ENCODE measurements at places on chromosomes 4 and X.

DNA sequence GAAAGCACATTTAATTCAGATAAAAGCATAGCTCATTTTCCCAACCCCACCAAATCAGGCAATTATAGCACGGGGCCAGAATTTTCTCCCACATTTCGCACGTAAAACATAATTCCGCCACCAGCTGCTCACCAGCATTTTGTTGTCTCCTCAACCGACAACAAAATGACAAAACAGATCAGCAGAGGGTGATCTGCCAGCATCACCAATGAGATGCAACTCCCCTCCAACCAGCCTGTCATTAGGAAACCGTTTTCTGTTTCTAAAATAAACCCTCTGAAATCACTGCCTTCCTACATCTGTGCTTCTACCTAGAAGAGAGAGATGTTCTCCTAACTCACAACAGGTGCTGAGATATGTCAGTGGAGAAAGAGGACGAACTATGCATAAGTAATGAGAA lies 654.8 kb upstream of the CPEB2 start:
- DNase-seq, result no peak

GRCh38 chrX:24920769-24921168 lies 95.0 kb downstream of the ARX start:
- DNase-seq, result no peak

GRCh38 chr4:151218343-151218742 lies 58.6 kb upstream of the PRSS48 start:
- DNase-seq, result no peak

GRCh38 chr4:184850018-184850417 lies 24.2 kb upstream of the ACSL1 start:
- DNase-seq, result no peak

- no peak for DNase-seq
These were observed 126.7 kb downstream of the DHRSX start for GRCh38 chrX:2374086-2374485.

GRCh38 chr4:38989487-38989886 lies 42.7 kb downstream of the TMEM156 start:
- no peak for DNase-seq

DNA sequence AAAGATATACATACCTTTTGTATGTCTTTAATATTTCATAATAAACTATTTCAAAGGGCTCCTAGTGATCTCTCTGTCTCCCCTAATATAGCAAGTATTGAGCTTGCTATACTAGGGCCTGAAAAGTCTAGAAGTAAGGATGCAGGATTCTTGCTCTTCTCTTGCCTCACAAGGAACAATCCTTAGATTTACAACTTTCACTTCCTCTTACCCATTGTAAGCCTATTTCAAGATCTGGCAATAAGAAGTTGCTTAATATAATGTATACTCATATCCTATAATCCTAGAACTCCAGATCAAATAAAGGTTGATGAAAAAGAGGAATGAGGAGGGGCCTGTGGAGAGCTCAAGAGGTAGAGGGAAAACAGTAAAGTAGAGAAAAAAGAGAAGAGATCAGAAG lies 40.8 kb upstream of the CHRDL1 start:
- no peak for DNase-seq

- DNase-seq, result no peak
These were observed 4.4 kb downstream of the MSMO1 start for GRCh38 chr4:165331823-165332222.

DNA sequence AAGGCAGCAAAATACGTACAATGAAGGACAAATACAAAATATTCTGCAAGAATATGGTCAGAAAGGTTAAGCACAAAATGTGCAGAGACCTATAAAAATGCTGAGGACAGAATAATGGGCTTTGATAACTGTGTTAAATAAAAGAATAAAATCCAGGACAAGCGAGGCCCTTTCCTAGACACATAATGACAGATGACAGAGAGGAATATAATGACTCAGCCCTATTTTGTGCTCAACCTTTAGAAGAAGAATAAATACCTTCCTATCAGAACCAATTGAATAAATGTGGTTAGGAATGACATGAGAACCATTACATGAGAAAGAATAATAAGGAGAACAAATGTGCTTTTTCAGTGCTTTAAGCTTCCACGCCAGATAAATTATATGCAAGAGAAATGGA lies 178.0 kb downstream of the TEX13C start:
- DNase-seq, result no peak

GRCh38 chr4:127148165-127148564 lies 484.6 kb upstream of the INTU start:
- DNase-seq, result no peak

DNA sequence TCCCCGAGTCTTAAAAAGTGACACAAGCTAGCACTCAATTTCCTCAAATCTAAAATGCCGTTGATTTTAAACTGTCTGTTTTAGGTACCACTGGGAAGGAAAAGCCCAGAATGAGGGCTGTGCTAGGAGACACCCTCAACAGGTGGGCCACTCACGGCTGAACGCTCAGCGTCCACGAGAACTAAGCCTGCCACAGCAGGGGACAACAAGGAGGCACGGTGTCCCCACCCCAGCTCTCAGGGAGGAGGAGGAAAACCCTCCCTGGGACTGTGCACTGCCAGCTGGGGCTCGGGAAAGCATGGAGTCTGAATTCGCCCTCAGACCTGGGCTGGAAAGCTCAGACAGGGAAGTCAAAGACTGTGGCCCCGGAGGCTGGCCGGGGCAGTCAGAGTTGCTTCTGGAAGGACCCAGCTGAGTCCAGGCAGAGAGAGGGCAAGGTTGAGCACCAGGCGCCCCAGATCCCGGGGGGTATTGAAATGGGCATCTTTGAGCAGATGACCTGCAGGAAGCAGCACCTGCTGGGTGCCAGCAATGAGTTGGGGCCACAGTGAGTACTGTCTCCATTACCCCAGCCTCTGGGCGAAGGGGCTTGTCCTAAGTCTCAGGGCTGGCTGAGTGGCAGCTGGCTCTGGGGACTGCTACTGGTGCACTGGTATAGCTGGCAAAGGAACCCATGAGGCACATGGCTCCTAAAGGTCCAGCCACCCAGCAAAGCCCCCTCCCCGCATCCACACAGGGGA lies 769 bp upstream of the CPZ start:
- no peak for DNase-seq

- DNase-seq, result no peak
These were observed 15.4 kb upstream of the FAM9C start for GRCh38 chrX:13059637-13060499.

GRCh38 chrX:19332983-19333382 lies 10.7 kb upstream of the PDHA1 start:
- no peak for DNase-seq

- peak; percentile 29 for DNase-seq
These were observed at the start of gene FAM53A for GRCh38 chr4:1683736-1684505. Gene FAM53A (minus strand): TSS chr4:1684313. CDS start chr4:1668741, 15,572 bp downstream.

DNA sequence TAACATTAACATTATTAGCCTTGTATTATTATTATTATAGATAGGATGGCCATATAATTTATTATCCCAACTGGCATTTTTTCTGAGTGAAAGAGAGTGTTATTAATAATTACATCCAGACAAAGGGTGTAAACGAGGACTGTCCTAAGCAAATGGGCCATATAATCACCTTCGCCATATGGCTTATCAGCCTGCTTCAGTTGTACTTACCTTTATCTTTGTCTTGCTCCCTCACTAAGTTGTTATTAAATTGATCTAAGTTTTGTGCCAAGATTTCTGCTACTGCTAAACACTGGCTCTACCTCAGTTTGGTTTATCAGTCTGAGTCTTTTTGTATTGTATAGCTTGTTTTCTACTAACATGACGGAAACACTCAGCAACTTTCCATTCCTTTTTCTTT lies 76.9 kb downstream of the STIM2 start:
- no peak for DNase-seq

GRCh38 chr4:155768370-155768769 lies 9.5 kb downstream of the GUCY1B1 start:
- DNase-seq, result no peak

- no peak for DNase-seq
These were observed 1.6 kb downstream of the PI4K2B start for GRCh38 chr4:25235401-25235800.

- DNase-seq, result no peak
These were observed 469.0 kb downstream of the IDS start for GRCh38 chrX:149036086-149036485.

GRCh38 chrX:48601741-48602394 lies 4.6 kb downstream of the WDR13 start:
- DNase-seq, result no peak

- DNase-seq, result no peak
These were observed 676.7 kb upstream of the ACTRT1 start for GRCh38 chrX:128728943-128729342.

GRCh38 chr4:102832105-102832504 lies 4.8 kb upstream of the UBE2D3 start:
- no peak for DNase-seq

DNA sequence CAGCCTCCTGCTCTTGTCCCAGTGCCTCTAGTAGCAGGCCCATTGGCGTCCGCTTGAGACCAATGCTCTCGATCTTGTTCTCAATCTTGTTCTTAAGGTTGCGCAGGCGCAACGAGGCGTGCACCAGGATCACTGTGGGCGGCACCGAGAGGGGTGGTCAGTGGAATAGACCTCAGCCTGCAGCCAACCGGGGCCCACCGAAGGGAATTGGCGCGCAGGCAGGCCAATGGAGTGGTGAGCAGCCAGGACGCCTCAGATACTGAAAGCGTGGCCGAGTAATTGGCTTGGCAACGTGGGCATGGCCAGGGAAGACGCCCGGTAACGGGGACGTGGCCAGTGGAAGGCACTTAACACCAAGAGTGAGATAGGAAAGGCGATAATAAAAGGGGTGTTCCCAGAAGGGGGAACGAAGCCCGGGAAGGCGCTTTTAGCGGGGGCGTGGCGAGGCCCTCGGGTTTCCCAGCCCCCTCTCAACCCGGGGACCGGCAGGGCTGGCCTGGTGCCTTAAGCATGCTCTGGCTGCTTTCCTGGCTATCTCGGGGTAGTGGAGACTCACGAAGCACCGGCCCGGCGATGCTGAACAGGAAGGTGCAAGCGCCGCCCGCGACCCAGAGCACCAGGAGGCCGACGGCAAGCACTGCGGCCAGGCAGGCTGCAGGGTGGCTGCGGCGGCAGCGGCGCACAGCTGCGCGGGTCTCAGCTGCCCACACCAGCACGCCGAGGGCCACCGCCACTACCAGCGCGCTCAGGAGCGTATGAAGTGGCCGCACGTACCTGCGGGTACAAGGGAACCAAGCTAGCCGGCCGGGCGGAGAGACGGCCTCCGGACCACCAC lies 1.7 kb downstream of the PRAF2 start:
- DNase-seq, result no peak

DNA sequence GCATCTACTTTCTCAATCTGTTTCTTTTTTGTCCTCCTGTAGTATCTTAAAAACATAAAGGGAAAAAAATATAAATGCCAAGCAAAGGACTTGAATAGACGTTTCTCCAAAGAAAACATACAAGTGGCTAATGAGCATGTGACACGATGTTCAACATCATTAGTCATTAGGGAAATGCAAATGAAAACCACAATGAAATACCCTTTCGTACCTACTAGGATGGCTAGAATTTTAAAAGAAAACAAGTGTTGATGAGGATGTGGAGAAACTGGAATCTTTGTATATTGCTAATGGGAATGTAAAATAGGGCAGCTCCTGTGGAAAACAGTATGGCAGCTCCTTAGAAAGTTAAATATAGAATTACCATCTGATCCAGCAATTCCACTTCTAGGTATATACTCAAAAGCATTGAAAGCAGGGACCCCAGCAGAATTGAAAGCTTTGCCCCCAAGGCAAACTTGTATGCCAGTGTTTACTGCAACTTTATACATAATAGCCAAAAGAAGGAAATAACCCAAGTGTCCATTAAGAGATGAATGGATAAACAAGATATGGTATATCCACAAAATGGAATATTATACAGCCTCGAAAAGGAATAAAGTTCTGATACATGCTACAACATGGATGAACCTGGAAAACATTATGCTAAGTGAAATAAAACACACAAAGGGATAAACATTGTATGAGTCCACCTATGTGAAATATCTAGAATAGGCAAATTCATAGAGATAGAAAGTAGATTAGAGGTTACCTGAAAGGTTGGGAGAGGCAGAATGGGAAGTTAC lies 138.3 kb downstream of the SH3KBP1 start:
- DNase-seq, result no peak

GRCh38 chr4:163663454-163664225 lies 169.2 kb downstream of the TMA16 start:
- DNase-seq, result no peak

GRCh38 chrX:11553594-11553993 lies 112.1 kb downstream of the ARHGAP6 start:
- DNase-seq, result no peak

DNA sequence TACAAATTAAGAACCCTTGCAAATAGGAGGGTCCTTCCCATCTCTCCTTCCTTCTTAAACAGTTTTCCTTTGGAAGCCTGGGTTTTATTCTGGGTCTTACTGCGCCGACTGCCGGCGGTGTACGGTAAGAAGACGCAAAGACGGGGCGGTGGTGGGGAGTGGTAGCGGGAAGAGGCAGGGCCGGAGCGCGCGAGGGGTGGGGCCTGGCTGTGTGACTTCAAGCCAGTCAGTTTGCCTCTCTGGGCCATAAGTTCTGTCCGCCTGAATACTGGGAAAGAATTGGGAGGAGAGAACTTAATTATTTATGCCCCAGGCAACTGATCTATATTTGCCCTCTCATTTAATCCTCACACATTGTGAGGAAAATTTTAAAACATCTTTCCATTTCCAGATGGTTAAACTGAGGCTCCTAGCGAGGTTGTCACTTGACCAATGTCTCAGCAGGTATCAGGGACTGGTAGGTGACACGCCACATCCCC lies 726 bp upstream of the KANTR start:
- peak; percentile 46 for DNase-seq

- no peak for DNase-seq
These were observed 67.9 kb downstream of the PPP3CA start for GRCh38 chr4:101279377-101279871.

DNA sequence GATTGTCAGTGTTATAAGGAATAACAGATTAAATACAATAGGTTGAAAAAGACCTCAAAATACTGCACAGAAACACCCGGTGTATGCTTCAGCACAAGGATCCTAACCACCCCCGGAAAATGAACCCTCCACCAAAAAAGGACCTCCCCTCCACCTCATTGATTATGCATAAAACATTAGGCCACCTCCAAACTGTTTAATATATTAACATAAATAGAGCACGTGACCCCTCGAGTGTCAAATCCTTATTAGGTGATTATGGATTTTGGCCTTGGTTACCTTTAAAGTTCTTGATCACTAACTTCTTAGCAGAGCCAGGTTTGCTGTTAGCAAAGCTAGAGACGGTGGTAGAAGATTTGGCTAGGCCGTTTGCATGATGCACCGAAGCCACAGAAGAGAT lies 958 bp downstream of the CUL4B start:
- no peak for DNase-seq

GRCh38 chr4:98564852-98565251 lies 93.6 kb downstream of the TSPAN5 start:
- no peak for DNase-seq

GRCh38 chr4:113725963-113726362 lies 35.6 kb downstream of the CAMK2D start:
- DNase-seq, result no peak

GRCh38 chrX:302975-303374 lies 15.6 kb downstream of the GTPBP6 start:
- no peak for DNase-seq

- DNase-seq, result no peak
These were observed 9.7 kb upstream of the MAGEA4 start for GRCh38 chrX:151902813-151903591.
